MCF 10A (cell line): ENCODE measurements at places on chromosomes 16 and 17. TPM values are rescaled to one million over a fixed set of nuclear protein-coding genes. Genes with fewer than 3 reads are reported as not detected.

OR3A3 gene
- not detected in 2 replicates for total RNA-seq

PTGES3L gene
- total RNA-seq, result 0.83 and 0.96 TPM in 2 replicates

SEZ6 gene
- total RNA-seq, result not detected in 2 replicates

WNT3 gene
- 2.4 and 2.9 TPM in 2 replicates for total RNA-seq

RCVRN gene
- not detected in 2 replicates for total RNA-seq

MVP gene
- total RNA-seq, result 56.5 and 71.9 TPM in 2 replicates

PIRT gene
- total RNA-seq, result not detected in 2 replicates

SDR42E1 gene
- total RNA-seq, result 7.8 and 8.4 TPM in 2 replicates

ASGR1 gene
- 0.37 and 0.59 TPM in 2 replicates for total RNA-seq

SNX20 gene
- total RNA-seq, result not detected in 2 replicates

- peaks cover 29% of the 10 kb centered on the region for H3K27me3 ChIP-seq
- H3K4me1 ChIP-seq, result no peaks in the 10 kb centered on the region
- no peak overlapping the region for H3K4me3 ChIP-seq
These were observed 51.8 kb downstream of the MYH3 start for GRCh38 chr17:10605221-10605783.

DNA sequence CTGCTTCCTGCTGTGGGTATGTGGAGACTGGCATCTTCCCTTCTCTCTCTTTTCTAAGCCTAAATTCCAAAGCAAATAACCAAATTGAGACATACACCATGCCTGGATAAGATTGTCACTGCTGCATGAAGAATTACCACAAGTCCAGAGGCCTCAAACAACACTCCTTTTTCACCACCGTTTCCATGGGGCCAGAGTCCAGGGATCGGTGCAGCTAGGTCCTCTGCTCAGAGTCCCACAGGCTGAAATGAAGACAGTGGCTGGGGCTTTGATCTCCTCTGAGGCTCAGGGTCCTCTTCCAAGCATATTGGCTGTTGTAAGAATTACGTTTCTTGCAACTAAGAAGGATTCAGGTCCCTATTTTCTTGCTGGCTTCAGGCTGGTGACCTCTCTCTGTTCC, 130.4 kb downstream of the SLC39A11 start:
- H3K36me3 ChIP-seq, result no peaks in the 10 kb centered on the region
- DNase-seq, result no peak

DNA sequence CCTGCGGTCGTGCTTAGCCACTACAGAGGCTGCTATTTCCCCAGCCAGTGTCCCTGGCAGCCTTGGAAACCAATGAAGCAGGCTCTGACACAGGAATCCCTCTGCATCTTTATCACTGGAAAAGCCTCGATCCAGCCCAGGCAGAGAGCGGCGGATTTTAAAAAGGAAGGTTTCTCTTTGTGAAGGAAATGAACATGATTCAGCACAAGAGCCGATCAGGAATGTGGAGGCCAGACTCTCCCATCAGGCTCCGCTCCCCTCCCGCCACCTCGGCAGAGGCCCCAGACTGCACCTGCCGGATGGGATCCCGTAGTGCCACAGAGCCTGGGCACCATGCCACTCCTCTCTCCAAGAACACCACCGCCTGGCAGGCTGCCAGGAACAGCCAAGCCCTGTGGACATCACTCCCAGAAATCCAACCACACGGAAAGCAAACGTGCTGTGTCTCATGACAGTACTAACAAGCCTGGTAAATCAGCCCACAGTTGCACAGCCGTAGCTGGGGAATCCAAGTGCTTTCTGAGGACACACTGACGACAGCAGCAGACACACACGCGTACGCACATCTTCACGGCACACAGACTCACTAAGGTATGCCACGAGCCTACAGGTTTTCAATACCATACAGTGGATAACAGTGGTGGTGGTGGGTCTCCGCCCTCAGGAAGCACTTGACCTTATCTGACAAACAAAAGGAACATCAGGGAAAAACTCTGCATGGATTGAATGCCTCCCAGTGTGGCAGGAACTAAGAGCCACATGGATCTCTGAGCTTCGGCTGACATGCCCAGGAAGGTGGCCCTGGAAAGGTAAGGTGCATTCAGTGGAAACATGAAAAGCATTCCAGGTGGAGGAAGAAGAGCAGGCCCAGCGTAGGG, 5.4 kb downstream of the LRRC75A start:
- H3K4me3 ChIP-seq, result peak overlapping the region; percentile 45
- no peaks in the 10 kb centered on the region for H3K36me3 ChIP-seq
- H3K27me3 ChIP-seq, result peaks cover 14% of the 10 kb centered on the region
- DNase-seq, result peak; percentile 97
- peak overlapping the region; percentile 66 for H3K27ac ChIP-seq
- H3K4me1 ChIP-seq, result peaks cover 19% of the 10 kb centered on the region

GRCh38 chr16:9007177-9007794, 43.6 kb upstream of the USP7 start:
- no peak overlapping the region for H3K27ac ChIP-seq
- H3K36me3 ChIP-seq, result no peaks in the 10 kb centered on the region
- DNase-seq, result no peak
- H3K4me1 ChIP-seq, result no peaks in the 10 kb centered on the region
- no peak overlapping the region for H3K4me3 ChIP-seq

- no peaks in the 10 kb centered on the region for H3K27me3 ChIP-seq
- H3K27ac ChIP-seq, result peak overlapping the region; percentile 92
- peak overlapping the region; percentile 87 for H3K4me3 ChIP-seq
- H3K36me3 ChIP-seq, result peaks cover 4% of the 10 kb centered on the region
- DNase-seq, result peak; percentile 47
These were observed 892 bp downstream of the ABCC1 start for GRCh38 chr16:15950161-15950854.

DNA sequence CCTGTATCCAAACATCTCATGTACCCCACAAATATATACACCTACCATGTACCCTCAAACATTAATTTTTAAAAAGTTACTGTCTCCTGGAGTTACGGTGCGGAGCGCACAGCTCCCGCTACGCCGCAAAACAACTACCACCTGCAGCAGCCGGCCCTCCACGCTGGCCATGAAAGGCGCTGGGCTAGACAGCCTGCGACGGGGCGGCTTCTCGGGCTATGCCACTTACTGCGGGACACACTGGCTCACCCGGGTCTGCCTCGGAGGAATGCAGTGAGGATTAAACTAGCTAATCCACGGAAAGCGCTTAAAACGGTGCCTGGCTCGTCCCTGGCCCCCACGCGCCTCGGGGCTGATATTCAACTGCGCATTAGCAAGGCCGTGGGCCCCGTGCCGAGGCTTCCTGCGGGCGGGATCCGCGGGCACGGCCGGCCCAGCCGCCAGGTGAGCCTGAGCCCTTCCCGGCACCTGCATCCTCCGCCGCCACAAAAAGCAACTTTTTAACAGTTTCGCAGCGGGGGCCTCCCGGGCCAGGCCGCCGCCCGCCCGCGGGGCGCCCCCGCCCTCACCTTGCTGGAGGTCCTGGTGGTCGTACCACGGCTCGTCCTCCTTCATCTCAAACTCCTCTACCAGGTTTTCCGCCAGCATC, 633 bp downstream of the CDR2 start:
- peaks cover 7% of the 10 kb centered on the region for H3K36me3 ChIP-seq
- DNase-seq, result peak; percentile 47
- no peaks in the 10 kb centered on the region for H3K27me3 ChIP-seq
- peaks cover 26% of the 10 kb centered on the region for H3K4me1 ChIP-seq

GRCh38 chr16:80263181-80263823, 277.5 kb upstream of the DYNLRB2 start:
- no peaks in the 10 kb centered on the region for H3K36me3 ChIP-seq
- no peaks in the 10 kb centered on the region for H3K4me1 ChIP-seq
- no peak for DNase-seq

DNA sequence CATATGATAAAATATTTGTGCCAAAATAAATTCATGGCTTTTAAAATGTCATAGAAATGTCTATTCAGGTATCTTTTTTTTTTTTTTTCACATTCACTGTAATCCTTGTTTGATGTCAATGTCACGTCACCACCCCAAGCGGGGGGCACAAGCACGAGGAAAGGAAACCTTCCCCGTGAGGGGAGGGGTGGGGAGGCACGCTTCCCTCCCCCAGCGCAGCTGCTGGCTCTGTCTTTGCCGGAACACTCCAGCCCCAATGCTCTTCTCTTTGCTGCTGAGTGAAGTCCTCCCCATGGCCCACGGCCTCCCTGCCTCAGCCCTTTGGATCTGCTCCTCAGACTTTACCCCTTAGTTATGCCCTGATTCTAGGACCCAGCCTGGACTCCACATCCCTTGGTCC, 1.5 kb downstream of the SLC35G3 start:
- H3K36me3 ChIP-seq, result no peaks in the 10 kb centered on the region
- H3K4me1 ChIP-seq, result peaks cover 4% of the 10 kb centered on the region
- no peak overlapping the region for H3K4me3 ChIP-seq
- no peak overlapping the region for H3K27ac ChIP-seq
- no peak for DNase-seq
- H3K27me3 ChIP-seq, result peaks cover 12% of the 10 kb centered on the region

GRCh38 chr16:56793492-56793891, 63.6 kb downstream of the NUP93 start:
- H3K27ac ChIP-seq, result peak overlapping the region; percentile 4
- no peaks in the 10 kb centered on the region for H3K27me3 ChIP-seq
- DNase-seq, result peak; percentile 37
- no peak overlapping the region for H3K4me3 ChIP-seq

GRCh38 chr17:81534157-81535006, 6.2 kb downstream of the FSCN2 start:
- no peaks in the 10 kb centered on the region for H3K27me3 ChIP-seq
- H3K4me1 ChIP-seq, result no peaks in the 10 kb centered on the region
- no peak for DNase-seq
- no peak overlapping the region for H3K4me3 ChIP-seq
- H3K36me3 ChIP-seq, result no peaks in the 10 kb centered on the region
- no peak overlapping the region for H3K27ac ChIP-seq

DNA sequence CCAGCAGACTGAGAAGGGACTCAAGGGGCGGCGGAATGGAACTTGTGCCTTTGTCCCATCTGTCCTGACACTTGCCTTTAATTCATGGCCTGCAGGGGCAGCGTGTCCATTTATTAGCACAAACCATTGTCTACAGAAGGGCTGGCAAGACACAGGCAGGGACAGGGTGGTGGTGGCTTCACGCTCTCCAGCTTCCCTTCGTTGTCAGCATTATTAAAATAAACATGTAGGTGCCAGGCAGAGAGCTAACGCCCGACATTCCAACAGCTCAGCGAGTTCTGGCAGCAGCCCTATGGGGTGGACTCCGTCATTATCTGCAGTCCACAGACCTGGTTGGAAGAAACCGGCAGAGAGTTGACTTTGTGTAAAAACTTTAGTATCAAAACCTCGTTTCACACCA, 16.3 kb downstream of the DNAI2 start:
- H3K27me3 ChIP-seq, result no peaks in the 10 kb centered on the region
- no peak overlapping the region for H3K4me3 ChIP-seq
- H3K27ac ChIP-seq, result no peak overlapping the region
- no peak for DNase-seq

GRCh38 chr17:17848311-17849082, 11.7 kb upstream of the SREBF1 start:
- peaks cover 10% of the 10 kb centered on the region for H3K36me3 ChIP-seq
- H3K4me1 ChIP-seq, result no peaks in the 10 kb centered on the region
- peak overlapping the region; percentile 31 for H3K27ac ChIP-seq

GRCh38 chr17:81254955-81255717, 16.0 kb downstream of the NDUFAF8 start:
- H3K4me3 ChIP-seq, result no peak overlapping the region
- H3K36me3 ChIP-seq, result peaks cover 22% of the 10 kb centered on the region
- peak; percentile 35 for DNase-seq

GRCh38 chr16:50570354-50570753, 22.2 kb downstream of the NKD1 start:
- no peak overlapping the region for H3K4me3 ChIP-seq
- H3K36me3 ChIP-seq, result no peaks in the 10 kb centered on the region
- no peak overlapping the region for H3K27ac ChIP-seq

GRCh38 chr16:89102041-89102471, 8.4 kb downstream of the ACSF3 start:
- DNase-seq, result no peak
- H3K27ac ChIP-seq, result no peak overlapping the region
- peaks cover 30% of the 10 kb centered on the region for H3K36me3 ChIP-seq
- H3K4me3 ChIP-seq, result no peak overlapping the region
- no peaks in the 10 kb centered on the region for H3K27me3 ChIP-seq

GRCh38 chr16:56884026-56884582, 19.1 kb downstream of the SLC12A3 start:
- no peak overlapping the region for H3K27ac ChIP-seq
- H3K4me1 ChIP-seq, result no peaks in the 10 kb centered on the region
- no peaks in the 10 kb centered on the region for H3K36me3 ChIP-seq

GRCh38 chr17:79349506-79350400, 261.1 kb downstream of the RBFOX3 start:
- H3K27me3 ChIP-seq, result peaks cover 99% of the 10 kb centered on the region
- no peak overlapping the region for H3K4me3 ChIP-seq
- no peak for DNase-seq
- no peaks in the 10 kb centered on the region for H3K4me1 ChIP-seq
- no peak overlapping the region for H3K27ac ChIP-seq

DNA sequence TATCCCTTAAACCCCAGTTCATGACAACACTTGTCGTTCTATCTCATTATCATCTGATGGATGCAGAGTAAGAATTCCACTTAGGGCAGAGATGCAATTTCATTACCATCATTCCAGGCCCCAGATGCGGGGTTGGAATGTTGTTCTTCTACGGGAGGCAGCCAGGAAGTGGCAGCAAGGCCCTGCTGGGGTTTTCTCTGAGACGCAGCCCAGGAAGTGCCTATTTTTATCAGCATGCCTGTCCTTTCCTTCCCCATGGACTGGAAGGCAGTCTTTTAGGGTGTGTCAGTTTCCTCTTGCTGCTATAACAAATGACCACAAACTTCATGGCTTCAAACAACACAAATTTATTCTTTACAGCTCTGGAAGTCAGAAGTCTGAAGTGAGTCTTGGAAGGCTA, 246.6 kb upstream of the DYNLRB2 start:
- no peaks in the 10 kb centered on the region for H3K27me3 ChIP-seq
- no peaks in the 10 kb centered on the region for H3K36me3 ChIP-seq
- no peak for DNase-seq

GRCh38 chr16:72940886-72941285, 107.0 kb downstream of the ZFHX3 start:
- DNase-seq, result no peak
- H3K4me3 ChIP-seq, result no peak overlapping the region
- H3K36me3 ChIP-seq, result peaks cover 26% of the 10 kb centered on the region
- peaks cover 21% of the 10 kb centered on the region for H3K4me1 ChIP-seq
- H3K27me3 ChIP-seq, result no peaks in the 10 kb centered on the region

- no peaks in the 10 kb centered on the region for H3K27me3 ChIP-seq
- H3K4me3 ChIP-seq, result no peak overlapping the region
- DNase-seq, result no peak
- no peaks in the 10 kb centered on the region for H3K4me1 ChIP-seq
- no peak overlapping the region for H3K27ac ChIP-seq
These were observed 147.0 kb upstream of the RBFOX1 start for GRCh38 chr16:7185689-7186088.
